ENCODE measurements at places on chromosomes 6 and 20.

GRCh38 chr6:15880262-15880973 is 217.6 kb upstream of the DTNBP1 start:
- no peak for DNase-seq

GRCh38 chr6:119895626-119896025 is 546.1 kb upstream of the MAN1A1 start:
- no peak for DNase-seq

- DNase-seq = no peak
Measured at GRCh38 chr20:6100246-6100645, 22.6 kb downstream of the FERMT1 start.

- DNase-seq = no peak
Measured at GRCh38 chr20:48818481-48818987, 9.3 kb downstream of the PREX1 start.

GRCh38 chr6:321158-321438 is 28.8 kb downstream of the DUSP22 start:
- DNase-seq = no peak

- DNase-seq = no peak
Measured at GRCh38 chr20:34774449-34774848, 51.0 kb downstream of the NCOA6 start.

DNA sequence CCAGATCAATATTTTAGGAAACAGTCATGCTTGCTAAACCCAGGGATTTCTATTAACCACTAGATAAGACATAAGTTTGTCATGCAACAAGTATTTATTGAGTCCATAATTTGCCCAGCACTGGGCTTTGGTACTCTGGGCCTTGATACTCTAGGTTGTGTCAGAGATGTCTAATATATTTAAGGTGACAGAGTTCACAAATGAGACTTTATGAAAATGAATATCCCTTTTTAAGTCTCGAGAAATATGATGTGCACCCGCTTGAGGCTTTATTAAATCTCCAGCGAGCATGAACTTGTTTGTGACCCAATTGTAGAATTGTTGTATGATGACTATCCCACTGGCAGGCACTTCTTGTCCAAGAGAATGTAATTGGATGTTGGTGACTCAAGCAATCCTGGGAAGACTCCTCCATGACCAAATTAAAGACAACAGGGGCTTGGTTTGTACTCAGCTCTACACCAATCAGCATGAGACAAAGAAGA is 109.2 kb downstream of the ESR1 start:
- peak; percentile 65 for DNase-seq

Measured in HT1080 (cell line).